Stimulated activated CD4-positive, alpha-beta T cell treated with anti-CD3 and anti-CD28 coated beads, Interleukin-1b, Interleukin-23, amount 100 ng/mL, for 4 hours (primary cell): ENCODE measurements at places on chromosomes 3 and 15.

GRCh38 chr15:33852094-33852493 lies 116.2 kb upstream of the CHRM5 start:
- DNase-seq: no peak

GRCh38 chr3:123342631-123343080 lies 106.2 kb downstream of the ADCY5 start:
- DNase-seq: no peak

GRCh38 chr3:189737071-189737470 lies 105.9 kb downstream of the TP63 start:
- DNase-seq: no peak

DNA sequence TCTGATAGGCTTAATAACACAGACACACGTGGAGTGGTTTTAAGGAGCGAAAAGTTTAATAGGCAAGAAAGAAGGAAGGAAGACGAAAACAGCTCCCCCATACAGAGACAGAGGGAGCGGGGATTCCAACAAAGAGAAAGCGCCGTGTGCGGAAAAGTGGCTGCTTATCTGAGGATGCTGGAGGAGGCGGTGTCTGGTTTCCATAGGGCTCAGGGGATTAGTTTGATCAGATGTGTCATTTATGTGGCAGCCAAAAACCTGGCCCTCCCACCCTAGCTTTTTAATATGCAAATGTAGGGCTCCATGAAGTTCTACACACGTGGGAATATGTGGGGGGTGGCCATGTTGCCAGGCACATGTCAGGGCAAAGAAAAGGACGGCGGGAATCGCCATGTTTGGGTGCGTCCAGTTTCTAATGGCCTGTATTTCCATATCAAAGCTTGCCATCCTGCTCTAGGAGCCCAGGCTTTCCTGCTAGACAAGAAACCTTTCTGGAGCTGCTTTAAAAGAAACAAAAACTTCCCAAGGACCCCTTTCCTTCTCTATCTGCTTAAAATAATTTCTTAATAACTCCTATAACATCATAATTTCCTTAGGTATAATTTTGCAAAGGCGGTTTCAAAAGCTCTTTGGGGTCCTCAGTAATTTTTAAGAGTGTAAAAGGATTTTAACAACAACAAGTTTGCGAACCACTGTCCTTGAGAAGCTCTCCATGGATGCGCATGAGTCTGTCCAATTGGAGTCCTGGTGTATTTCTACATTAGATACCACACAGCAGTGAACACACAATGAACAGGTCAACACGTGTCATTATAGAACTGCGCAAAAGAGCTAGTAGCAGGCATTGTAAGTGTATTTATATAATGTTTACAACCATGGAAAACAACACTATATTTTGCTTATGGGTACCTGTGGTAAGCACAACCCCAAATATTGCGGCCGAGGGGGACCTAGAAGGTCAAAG lies 622 bp upstream of the ZNF589 start:
- no peak for DNase-seq

DNA sequence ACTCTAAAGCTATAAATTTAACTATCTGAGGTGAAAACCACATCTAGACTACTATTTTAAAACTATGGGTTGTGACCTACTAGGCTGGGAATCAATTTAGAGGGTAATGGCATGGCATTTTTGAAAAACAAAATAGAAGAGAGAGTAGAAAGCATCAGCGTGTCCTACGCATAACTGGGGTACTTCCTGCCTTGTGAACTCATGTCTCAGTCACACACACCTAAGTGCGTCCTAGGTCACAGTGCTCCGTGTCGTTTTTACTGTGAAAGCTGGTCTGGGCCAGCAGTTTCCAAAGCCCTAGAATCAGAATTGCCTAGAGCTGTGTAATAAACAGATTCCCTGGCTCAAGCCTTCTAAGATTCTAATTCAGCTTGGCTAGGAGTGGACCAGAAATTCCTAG lies 32.3 kb downstream of the RFT1 start:
- DNase-seq: no peak

DNA sequence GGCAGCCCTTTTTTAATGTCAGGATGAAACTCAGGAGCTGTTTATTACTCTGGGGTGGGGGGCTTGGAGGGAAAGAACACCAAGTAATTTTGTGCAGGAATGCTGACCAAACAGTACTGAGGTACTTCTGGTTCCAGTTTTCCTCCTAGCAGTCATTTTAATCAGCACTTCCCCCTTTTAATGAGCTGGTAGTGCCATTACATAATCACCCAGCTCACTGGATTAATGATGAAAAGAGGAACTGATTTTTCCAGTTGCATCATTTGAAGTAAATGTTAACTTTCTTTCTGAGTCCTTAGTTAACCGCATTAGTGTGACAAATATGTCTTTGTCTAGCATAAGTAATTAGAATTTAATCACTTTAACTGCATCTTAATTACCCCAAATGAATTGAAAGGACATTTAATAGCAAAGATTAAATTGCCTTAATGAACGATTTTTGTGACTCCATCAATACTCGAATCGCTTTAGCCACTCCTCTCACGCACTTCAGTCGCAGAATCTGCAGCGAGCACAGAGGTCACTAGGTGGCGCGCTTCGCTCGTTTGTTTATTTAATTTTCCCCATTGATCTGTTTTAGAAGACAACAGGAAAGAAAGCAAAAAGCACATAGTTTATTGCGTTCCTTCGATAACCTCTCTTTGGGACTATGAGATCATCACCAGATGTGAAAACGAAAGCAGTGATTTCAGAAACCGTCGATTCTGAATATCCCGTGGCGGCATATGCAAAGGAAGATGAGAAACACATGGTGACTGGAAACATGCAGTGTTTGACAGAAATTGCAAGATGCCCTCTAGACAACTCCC lies 9.8 kb downstream of the ONECUT1 start:
- peak; percentile 55 for DNase-seq

- no peak for DNase-seq
These were observed 70.6 kb upstream of the C3orf80 start for GRCh38 chr3:160154596-160154995.

DNA sequence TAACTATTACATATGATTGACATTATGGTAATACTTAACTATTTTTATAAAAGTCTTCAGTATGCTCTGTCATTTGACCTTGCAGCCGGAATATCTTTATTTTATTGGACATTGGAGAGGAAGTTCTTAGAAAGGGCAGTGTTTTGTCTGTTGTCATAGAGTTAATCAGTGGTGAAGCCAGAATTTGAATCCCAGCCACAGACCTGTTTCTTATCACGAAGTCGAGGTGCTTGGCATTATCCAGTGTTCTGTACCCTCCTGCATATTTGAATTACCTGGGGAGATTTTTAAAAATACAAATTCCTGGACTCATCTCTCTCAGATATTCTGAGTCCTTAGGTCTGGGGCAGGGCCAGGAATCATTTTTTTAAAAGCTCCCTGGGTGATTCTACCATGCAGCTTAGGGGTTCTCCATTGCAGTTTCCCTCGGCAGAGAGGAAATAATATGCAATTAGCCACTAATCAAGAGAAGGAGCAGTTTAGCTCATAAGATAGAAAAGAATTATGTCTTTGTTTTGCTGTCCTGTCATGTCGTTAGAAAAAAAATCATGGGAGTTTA lies 195.6 kb upstream of the CFAP20DC start:
- no peak for DNase-seq

DNA sequence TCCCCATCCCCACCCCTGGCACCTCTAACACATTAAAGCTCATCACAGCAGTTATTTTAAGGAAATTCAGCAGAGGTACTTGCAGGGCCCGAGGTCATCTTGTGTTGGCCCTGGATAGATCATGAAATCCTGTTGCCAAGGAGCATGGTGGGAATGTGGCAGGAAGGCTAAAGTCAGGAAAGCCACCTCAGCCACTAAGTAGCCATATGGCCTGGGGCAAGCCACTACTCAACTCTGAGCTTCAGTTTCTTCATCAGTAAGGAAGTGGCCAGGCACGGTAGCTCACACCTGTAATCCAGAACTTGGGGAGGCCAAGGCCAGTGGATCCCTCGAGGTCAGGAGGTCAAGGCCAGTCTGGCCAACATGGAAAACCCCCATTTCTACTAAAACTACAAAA lies 55.9 kb downstream of the LIPC start:
- DNase-seq: no peak

DNA sequence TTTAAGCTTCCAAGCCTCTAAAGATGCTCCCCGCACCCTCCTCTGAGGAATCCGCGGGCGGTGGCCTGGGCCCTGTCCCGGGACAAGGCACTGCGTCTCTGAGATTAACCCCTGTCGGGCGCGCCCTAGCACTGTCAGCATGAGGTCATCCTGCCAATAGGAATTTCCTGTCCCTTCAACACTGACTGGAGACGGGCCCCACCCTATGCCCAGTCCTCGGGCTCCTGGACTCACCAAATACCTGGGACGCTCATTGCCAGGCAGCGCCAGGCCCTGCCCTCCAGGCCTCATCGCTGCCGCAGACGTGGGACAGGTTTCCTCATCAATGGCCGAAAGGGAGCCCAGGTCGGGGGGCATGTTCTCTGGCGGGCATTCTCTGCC lies 67.6 kb upstream of the SH3GL3 start:
- DNase-seq: no peak

- no peak for DNase-seq
These were observed 5.0 kb downstream of the ZBED2 start for GRCh38 chr3:111590143-111590491.

- no peak for DNase-seq
These were observed 227.7 kb upstream of the CD96 start for GRCh38 chr3:111314181-111314873.
